LHCN-M2 (cell line): ENCODE measurements at places on chromosomes 13 and 19.

DNA sequence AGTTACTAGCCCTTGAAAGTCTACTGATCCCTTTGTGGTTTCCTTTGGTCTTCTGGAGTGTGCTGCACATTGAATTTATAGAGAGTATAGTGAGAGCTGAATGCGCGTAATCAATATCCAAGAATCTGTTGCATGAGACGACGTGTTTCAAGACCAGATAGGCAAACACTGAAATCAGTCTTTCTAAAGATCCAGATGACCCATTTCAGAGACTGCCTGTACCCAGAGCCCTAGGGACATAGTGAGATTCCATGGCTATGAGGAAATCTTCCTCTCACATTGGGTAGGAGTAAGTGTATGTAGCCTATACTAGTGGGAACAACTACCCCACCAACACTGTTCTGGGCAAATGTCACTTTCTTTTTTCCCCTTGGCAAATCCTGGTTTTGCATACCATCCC lies 48.6 kb downstream of the ARHGAP35 start:
- no peak for DNase-seq

DNA sequence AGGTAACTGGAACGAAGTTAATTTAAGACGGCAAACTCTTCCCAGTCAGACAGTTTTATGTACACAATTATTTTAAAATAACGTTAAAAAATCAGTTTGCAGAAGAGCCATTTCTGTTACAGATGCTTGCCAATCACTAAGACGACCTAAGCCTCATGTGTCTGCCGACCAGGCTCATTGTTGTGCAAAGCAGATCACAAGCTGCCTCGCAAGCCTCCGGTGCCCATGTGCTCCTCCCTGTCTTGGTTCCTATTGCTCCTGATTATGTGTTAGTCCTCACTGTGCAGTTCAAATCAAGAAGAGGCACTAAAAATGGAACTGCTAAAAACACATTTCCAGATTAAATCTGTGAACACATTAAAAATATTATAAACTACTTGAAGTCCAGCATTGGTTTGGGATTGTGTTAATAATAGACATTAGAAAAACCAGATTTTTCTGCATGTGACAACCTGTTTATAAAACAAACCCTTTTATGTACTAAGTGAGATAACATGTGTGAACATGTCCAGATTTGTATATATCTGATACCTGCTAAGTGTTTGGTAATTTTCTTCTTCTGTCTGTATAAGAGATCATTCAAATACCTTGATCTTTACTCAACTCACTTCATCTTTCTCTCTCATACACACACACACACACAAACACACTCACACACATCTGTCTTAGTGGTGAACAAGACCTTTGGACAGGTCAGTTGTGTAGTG lies 81.9 kb upstream of the SLC15A1 start:
- DNase-seq: no peak

DNA sequence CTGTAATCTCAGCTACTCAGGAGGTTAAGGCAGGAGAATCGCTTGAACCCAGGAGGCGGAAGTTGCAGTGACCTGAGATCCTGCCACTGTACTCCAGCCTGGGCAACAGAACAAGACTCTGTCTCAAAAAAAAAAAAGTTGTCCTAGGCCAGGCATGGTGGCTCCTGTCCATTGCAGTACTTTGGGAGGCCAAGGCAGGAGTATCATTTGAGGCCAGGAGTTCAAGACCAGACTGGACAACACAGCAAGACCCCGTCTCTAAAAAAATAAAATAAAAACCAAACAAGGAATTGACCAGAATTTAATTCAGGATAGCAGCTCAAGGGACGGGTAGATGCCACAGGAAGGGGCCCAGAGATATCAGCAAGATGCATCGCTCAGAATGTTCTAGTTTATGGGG lies 4.9 kb downstream of the SULT2B1 start:
- no peak for DNase-seq

GRCh38 chr19:18743784-18744418 lies 47.2 kb downstream of the COMP start:
- no peak for DNase-seq

- no peak for DNase-seq
Measured at GRCh38 chr13:48281556-48281955, 22.0 kb upstream of the RB1 start.

- no peak for DNase-seq
Measured at GRCh38 chr19:19460258-19460731, 54.8 kb downstream of the GATAD2A start.

GRCh38 chr19:47663911-47664771 lies 49.1 kb upstream of the EHD2 start:
- peak; percentile 98 for DNase-seq

DNA sequence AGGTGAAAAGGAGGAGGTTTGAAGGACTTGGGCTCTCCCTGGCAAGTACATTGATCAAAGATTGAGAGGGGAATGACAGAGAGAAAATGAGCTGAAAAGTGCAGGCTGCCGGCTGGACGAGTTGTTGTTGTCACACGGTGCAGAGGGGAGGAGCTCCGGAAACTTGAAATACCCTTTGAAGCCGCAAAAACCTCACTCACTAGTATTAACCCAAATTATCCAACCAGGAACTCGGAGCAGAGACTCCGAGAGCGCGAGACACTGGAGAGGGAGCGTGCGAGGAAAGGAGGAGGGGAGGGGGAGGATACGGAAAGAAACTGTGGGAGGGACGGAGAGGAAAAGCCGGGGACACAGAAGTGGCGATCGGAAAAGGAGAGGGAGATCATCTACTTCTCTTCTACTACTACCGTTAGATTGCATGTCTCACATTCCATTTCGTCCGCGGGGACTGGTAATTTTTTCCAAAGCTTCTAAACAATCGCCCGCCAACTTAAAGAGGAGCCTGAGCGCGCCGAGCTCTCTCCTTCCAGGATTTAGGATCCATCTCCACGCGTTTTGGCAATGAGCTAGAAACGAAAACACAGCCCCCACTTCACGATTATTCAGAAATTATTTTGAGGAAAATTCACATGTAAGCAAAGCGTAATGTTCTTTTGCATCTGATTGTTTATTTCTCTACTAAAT lies at the start of gene DACH1:
Gene DACH1, minus strand, starts transcription at position 74 of the 684 bp plus-strand sequence.
- peak; percentile 39 for DNase-seq

DNA sequence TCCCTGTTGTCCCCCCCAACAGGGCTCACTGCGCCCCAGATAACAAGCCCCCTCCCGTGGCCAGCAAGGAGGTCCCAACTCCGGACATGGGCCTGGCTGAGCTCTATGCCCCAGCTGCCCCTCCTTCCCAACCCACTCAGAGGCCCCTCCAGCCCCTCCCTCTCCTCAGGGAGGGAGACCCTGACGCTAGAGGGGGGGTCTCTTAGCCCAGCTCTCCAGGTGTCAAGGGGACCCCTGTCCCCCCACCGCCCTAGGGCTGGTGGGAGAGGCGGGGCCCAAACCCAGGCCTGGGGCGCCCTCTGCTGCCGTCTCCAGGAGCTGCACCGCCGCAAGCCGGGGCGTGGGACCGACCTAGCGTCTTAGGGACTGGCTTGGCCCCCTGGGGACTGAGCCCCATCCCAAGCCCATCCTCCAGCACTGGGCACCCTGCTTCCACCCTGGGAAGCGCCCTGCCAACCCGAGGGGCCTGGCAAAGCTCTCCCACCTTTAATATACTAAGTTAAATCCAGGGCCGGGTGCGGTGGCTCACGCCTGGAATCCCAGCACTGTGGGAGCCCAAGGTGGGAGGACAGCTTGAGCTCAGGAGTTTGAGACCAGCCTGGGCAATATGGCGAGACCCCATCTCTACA lies 1.4 kb downstream of the GRIN3B start:
- DNase-seq: no peak

GRCh38 chr19:3506384-3507340 lies 551 bp downstream of the FZR1 start:
- peak; percentile 18 for DNase-seq

DNA sequence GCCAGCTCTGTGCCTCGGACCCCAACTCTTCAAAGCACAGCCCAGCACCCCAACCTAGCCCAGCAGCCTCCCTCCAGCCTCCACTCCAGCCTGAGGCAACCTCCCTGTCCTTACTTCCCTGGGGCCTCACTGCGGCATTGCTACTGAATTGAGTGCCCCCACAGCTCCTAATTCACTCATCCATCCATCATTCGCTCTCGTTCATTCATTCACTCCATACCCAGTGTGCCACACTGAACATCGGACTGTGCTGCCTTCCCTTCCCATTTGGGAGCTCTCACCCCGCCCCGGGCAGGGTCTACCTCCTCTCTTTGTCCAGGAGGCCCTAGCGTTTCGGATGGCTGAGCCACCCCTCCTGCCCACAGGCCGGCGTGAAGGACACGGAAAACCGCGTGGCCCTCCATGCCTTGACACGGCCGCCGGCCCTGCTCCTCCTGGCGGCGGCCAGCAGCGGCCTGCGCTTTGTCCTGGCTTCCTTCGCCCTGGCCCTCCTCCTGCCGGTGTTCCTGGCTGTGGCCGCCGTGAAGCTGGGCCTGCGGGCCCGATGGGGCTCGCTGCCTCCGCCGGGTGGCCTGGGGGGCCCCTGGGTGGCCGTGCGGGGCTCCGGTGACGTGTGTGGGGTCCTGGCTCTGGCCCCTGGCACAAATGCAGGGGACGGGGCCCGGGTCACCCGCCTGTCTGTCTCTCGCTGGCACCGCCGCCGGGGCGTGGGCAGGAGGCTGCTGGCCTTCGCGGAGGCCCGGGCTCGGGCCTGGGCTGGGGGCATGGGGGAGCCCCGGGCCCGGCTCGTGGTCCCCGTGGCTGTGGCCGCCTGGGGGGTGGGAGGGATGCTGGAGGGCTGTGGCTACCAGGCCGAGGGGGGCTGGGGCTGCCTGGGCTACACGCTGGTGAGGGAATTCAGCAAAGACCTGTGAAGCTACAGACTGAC lies 1.3 kb downstream of the NAT14 start:
- no peak for DNase-seq

DNA sequence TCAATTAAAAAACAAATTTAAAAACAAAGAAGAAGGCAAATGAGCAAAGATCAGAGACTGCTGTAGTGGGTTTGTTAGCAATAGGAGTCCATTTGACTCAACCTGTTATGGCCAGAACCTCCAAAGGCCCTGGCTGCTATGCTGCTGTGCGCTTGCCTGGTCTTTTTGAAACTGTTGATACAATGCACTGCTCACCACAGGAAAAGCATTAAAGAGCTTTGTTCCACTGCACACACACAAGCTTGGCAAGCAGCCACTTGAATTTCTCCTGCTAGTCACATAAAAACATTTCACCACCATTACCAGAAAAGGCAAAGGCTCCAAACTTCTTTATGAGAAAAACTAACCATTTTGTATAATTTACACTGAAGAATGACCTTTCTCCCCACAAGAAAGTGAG lies 132.2 kb downstream of the FREM2 start:
- no peak for DNase-seq

GRCh38 chr13:77697217-77698103 lies at the start of gene SLAIN1:
TSS of gene SLAIN1 (plus strand) at chr13:77697687. CDS start at chr13:77697914, 227 bp downstream.
- DNase-seq: peak; percentile 2

GRCh38 chr13:99356262-99357091 lies 49.3 kb upstream of the GPR183 start:
- DNase-seq: peak; percentile 79
